ENCODE measurements at places on chromosomes 2 and 18. TPM values are rescaled to one million over a fixed set of nuclear protein-coding genes. Genes with fewer than 3 reads are reported as not detected.

GALNT3 gene
- not detected for total RNA-seq

SLC4A3 gene
- 2.9 TPM for total RNA-seq

CUL3 gene
- total RNA-seq: 74.7 TPM

DYNAP gene
- total RNA-seq: not detected

NPAS2 gene
- 106 TPM for total RNA-seq

IL1R1 gene
- total RNA-seq: 41.1 TPM

TMEM198 gene
- total RNA-seq: 0.80 TPM

HTR2B gene
- not detected for total RNA-seq

C2orf80 gene
- not detected for total RNA-seq

NR4A2 gene
- total RNA-seq: 2.9 TPM

OXER1 gene
- total RNA-seq: not detected

All from A549 treated with dexamethasone at 1 μM for 4 hours (cell line).